Fibroblast of lung (primary cell): ENCODE measurements at places on chromosomes 7 and 10. TPM values are rescaled to one million over a fixed set of nuclear protein-coding genes. Genes with fewer than 3 reads are reported as not detected.

Gene IQCE
- 7.7 and 8.3 TPM in 2 replicates for total RNA-seq

DNA sequence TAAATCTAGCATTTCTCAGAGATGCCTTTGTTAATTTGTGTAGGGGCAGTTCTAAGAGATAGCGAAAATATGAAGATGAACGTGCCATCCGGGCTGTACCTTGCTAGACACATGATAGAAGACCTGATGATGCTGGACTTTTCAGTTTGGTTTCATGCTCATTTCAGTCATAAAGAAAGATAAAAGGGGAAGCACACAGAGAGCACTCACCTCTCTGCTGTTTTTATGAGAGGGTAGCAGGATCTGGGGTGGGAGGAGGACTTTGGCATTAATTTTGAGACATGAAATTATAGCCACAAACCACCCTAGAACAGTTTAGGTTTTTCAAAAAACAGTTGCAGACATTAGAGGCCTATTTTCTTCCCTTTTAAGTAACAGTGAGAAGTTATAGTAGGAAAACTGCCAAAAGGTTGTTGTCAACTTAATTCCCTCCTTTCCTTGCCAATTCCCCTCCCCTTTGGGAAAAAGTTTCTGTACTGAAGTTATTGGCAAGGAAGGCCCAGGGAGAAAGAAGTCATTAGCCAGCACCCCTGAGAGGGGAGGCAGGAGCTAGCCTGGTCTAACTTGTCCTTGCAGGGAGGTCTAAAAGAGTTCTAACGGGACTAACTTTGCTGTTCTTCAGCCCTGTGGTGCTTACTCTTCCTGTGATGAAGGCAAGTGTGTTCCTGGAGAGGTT, 2.6 kb downstream of the ST7 start:
- peak; percentile 53 for DNase-seq

DNA sequence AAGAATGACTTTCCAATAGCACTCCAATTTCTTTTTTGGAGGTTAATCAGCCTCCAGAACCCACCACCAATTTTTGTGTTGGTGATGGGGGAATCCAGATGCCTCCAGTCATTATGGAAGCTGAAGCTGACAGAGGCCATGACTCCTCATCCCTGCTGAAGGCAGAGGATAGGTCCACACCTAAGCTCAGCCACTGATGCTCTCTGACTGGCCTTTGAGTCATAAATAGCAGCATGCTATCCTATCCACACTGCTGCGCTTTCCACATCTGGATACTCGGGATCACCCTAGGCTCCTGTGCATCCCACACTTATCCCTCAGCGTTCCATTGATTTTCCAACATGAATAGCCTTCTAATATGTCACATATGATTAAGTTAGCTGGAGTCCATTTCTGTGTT, 124.2 kb downstream of the TES start:
- DNase-seq = no peak

Gene CALCR
- total RNA-seq = not detected in 2 replicates

GRCh38 chr10:101195921-101196320, 33.3 kb downstream of the LBX1 start:
- DNase-seq = no peak

Gene ANKRD30A
- total RNA-seq = not detected in 2 replicates

Gene TEX47
- not detected in 2 replicates for total RNA-seq

Gene DNAJC12
- 1.8 and 3.9 TPM in 2 replicates for total RNA-seq

DNA sequence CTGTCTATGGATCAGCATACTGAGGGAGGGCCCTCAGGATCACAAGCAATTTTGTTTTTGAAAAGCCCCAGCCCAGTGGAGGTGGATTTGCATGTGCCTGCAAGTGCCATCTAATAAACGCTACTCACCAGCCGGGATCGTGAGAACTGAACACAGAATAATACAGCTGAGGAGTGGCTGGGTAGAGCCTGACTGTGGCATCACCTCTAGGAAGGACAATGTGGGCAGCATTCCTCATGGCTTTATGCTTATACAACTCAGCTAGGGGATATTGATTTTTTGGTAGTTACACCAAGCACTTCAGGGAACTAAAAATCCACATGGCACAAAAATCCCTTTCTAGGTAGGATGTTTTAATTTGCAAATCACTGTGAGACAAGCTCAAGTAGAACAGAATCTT, 72.7 kb upstream of the PALS2 start:
- no peak for DNase-seq

Gene PDZD7
- 1.3 TPM in 2 replicates for total RNA-seq

DNA sequence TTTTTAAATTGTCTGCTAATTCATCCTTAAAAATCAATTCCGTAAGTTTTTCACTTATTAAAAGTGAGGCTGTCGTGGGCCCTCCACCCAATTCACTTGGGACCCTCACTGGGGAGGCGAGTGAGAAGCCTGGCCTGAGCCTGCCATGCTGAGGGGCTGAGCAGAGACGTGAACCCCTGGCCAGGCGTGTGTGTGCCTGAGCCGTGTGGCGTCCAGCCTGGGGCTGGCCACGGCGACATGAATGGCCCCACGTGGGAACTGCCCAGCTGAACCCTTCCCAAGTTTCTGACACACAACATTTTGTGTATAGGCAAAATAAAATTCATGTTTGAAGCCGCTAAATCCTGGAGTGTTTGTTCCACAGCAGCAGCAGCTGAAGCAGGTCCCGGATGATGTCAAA, 13.0 kb upstream of the VIPR2 start:
- no peak for DNase-seq

Gene CYREN
- 34.5 and 40.1 TPM in 2 replicates for total RNA-seq

DNA sequence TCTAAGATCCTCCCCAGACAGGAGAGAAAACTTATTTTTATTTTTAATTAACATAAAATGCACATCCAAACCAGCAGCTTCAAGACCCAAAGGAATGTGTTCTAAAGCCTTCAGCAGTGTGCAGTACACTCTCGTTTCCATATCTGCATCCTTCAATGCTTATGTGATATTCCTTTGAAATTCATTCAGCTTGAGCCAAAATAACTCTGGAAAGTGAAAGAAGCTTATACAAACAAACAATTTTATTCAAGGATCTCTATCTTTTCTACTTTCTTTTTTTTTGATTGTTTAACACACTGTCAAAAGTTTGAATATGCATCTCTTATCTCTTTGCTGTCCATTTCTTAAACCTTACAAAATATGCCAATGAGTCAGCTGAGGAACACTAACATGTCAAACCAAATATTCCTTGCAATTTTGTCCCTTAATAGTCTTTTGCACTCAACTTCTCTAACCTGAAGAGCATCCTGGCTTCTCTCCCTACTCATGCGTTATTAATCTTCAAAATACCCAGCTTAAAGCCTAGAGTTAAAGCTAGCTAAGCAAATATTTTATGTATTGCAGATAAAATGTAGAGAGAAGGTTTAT, 124.3 kb downstream of the THSD7A start:
- peak; percentile 58 for DNase-seq

Gene LIPK
- total RNA-seq = not detected in 2 replicates

- no peak for DNase-seq
Measured at GRCh38 chr10:35555962-35556930, 48.9 kb upstream of the GJD4 start.

DNA sequence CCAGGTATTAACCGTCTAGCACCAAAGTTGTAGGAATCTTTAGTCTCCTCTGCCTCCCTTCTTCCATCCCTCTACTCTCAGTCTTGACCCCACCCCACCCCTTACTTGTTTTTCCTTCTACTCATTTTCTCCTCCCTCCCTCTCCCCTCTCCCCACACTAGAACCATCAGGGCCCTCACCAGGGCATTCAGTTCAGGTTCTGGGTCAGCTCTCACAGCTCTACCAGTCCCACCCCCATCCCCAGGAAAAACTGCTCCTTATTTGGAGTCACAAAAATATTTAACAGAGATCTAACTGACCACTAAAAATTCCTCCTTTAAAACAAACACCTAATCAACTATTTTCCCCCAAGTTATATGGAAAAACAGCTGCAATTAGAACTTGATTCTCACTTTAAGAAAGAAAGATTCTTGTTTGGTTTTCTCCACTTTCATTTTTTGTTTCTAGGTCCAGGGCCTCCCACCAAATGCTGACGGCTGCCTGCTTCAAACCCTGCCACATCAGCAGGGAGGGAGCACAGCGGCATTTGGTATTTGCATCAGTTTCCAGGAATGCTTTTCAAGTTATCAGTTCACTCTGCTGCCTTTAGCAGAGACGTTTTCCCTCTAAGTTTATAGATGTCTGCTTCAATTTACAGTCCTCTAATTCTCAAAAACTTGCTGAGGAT, 2.8 kb upstream of the COL1A2 start:
- DNase-seq = peak; percentile 93

Gene NODAL
- total RNA-seq = not detected in 2 replicates

DNA sequence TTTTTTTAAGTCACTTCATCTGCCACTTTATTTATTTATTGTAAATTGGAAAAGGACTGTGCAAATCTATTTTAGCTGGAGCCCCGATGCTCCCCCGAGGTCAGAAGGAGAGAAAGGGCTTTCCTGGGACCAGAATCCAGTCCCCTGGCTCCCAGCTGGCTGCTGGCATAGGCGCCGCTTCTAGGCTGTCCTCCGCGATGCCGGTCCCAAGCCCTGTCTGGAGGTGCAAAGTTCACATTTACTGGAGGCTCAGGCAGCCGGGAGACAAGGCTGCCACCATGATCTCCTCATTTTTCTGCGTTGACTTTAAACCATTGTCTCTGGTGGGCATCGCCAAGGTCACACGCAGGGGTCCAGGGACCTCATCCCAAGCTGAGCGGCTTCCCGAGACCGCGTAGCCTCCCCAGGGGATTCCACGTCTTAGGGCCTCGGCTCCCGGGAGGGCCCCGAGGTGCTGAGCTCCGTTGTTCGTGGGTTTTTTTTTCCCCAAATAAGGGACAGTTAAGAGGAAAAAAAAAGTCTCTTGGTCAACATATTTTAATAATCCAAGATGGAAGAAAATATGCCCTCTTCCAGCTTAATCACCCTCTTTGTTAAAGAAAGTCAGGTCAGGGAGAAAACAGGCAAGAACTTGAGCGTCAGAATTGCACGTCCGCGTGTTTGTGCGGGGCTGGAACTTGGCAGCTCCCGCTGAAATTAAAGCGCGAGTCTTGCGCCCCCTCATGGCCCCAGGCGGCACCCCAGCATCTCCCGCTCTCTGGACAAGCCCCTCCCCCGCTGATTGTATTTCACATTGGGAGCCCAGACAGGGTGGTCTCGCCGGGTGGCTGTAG, 11.9 kb downstream of the RGR start:
- peak; percentile 44 for DNase-seq

DNA sequence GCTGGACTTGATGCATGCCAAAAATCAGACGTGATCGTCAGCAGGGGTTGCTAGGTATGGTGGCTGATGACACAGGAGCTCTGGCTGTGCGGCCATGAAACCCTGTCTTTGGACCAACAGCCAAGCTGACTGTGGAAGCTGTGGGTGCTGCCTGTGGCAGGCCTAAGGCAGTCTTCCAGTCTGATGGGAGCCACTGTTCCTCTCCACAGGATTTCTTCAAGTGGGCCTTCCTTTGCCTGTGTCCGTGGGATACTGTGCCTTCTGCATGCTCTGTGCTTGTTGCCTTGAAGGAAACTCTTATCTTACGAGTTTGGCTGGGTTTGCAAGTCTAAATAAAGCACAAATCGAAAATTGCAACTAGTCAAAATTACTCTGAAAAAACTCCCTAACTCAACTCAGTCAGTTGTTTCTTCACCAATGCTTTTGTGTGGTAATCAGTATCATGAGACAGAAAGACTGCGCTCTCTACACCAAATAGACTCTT, 101.9 kb upstream of the PDLIM1 start:
- DNase-seq = no peak

DNA sequence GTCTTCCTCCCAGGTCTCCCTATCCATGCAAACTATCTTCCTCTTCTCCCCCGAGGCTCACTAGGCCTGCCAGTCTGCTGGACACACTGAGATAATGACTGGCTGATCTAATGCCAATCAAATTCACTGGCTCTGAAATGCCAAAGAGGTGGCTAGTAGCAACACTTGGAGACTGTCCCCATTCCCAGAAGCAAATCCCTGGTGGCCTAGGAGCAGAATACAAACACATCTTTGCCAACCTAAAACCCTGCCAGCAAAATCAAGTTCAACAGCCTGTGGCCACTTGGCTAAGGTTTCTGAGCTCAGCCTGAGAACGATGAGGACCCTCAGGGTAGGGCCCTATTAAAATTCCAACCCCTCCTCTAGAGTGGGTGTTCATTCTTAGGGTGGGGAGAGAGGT, 46.6 kb downstream of the SH3PXD2A start:
- DNase-seq = no peak

Gene PRKG1
- 60.1 and 71.8 TPM in 2 replicates for total RNA-seq

Gene CHAT
- not detected in 2 replicates for total RNA-seq

DNA sequence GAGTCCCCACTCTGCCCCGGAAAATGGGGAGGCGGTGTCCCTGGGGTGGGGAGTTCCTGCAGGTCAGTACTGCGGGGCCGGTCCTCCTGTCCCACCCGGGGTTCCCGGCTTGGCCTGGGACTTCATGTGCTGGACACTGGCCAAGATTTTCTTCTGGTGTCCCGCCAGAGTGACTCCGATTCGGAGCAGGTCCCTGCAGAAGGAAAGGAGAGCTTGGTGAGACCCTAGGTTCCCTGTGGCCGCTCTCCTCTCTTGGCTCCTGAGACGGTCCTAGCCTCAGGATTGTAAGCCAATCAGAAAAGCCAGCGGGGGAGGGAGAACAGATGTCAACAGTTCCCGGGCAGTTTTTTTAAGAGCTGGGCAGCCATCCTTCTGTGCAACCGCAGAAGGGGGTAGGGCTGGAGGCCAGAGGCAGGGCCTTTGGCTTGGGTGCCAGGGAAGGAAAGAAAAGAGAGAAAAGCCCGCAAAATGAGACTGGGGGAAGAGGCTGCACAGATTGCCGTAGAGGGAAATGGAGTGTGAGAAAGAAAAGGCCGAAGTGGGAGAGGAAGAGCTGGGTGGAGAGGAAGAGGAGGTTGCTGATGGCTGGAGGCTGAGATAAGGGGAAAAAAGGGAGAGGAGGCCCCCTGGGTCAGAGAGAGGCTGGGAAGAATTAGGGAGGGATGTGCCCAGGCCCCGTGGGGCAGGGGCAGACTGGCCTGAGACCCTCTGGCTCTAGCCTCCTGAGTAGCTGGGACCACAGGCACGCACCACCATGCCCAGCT, 23.7 kb downstream of the EPHB4 start:
- DNase-seq = peak; percentile 85

DNA sequence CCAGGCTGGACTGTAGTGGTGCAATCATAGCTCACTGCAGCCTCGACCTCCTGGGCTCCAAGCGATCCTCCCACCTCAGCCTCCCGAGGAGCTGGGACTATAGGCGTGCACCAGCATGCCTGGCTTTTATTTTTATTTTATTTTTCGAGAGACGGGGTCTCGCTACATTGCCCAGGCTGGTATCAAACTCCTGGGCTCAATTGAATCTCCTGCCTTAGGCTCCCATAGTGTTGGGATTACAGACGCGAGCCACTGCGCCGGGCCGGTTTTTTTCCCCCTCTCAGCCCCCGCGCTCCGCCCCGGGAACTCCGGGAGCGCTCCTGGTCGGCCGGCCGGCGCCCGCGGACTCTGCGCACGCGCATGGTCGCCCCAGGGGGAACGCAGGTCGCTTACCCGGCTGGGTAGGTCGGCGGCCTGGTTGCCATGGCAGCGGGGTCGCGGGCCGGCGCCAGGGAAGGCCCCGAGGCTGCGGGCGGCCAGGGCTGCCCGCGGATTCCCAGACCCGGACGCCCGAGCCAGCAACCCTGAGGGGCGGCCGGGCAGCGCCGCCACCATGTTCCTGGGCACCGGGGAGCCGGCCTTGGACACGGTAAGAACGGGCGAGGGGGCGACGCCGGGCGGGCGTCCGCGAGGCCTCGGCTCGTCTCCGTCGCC, at the start of gene IQCE:
Gene IQCE, plus strand, starts transcription at position 351 of the 654 bp plus-strand sequence. Its CDS starts 203 bp downstream, at position 554.
- peak; percentile 90 for DNase-seq

- DNase-seq = peak; percentile 16
Measured at GRCh38 chr7:83494683-83495082, 154.3 kb downstream of the SEMA3E start.
